ENCODE measurements at places on chromosomes 16 and 17. TPM values are rescaled to one million over a fixed set of nuclear protein-coding genes. Genes with fewer than 3 reads are reported as not detected.

DNA sequence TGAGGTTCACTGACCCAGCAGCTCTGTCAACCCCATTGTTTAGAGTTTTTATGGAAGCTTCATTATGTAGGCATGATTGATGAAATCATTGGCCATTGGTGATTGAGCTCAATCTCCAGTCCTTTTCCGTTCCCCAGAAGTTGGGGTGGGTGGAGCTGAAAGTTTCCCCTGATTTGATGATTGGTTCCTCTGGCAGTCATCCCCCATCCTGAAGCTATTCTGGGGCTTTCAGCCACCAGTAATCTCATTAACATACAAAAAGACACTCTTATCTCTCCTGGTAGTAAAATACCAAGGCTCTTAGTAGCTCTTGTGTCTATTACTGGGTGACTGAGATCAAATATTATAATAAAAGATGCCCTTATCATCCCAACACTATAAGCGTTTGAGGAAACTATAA, 67.1 kb downstream of the TANC2 start:
- no peak for DNase-seq

Gene KRTAP1-5
- not detected for total RNA-seq

DNA sequence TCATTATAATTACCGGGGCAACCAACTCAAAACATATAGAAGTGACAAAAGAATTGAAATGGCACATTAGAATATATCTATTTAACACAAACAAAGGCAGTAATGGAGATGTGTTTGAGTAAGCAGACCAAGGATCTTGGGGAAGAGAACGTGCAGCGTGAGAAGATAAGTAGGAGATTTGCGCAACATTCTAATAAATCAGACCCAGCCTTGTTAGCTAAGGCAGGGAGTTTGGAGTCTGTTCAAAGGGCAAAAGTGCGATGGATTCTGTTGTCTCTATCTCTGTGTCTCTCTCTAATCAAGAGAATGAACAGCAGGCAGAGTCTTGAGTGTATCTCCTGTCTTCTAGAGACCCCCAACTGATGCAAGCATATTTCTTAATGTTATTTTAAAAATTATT, 55.0 kb upstream of the FA2H start:
- no peak for DNase-seq

Gene SSTR5
- not detected for total RNA-seq

- no peak for DNase-seq
Observed at GRCh38 chr17:51375771-51376170, 115.4 kb downstream of the UTP18 start.

Data from RPMI7951 (cell line).